Activated CD4-positive, alpha-beta T cell treated with anti-CD3 and anti-CD28 coated beads for 4 hours (primary cell): ENCODE measurements at places on chromosomes 12 and 14.

DNA sequence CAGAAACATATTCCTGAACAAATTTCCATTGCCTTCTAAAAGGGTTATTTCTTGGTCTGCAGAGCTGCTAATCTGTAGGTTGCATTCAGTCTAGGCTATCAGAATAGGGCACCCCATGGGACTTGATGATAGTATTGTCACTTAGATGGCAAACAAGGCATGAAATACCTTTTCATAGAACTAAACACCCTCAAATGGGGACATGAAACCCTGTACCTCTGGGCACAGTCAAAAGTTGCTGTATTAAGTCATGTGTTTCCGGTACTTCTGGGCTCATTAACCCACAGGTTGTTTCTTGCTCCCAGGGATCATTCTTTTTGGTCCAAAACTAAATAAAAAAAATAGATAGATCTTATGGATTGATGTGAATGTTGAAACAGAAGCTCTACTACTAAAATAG lies 930.4 kb downstream of the NRXN3 start:
- DNase-seq, result no peak

GRCh38 chr12:48954841-48955501 lies 2.3 kb downstream of the ARF3 start:
- DNase-seq, result no peak

- no peak for DNase-seq
These were observed 299.5 kb upstream of the RPL10L start for GRCh38 chr14:46951103-46951502.

DNA sequence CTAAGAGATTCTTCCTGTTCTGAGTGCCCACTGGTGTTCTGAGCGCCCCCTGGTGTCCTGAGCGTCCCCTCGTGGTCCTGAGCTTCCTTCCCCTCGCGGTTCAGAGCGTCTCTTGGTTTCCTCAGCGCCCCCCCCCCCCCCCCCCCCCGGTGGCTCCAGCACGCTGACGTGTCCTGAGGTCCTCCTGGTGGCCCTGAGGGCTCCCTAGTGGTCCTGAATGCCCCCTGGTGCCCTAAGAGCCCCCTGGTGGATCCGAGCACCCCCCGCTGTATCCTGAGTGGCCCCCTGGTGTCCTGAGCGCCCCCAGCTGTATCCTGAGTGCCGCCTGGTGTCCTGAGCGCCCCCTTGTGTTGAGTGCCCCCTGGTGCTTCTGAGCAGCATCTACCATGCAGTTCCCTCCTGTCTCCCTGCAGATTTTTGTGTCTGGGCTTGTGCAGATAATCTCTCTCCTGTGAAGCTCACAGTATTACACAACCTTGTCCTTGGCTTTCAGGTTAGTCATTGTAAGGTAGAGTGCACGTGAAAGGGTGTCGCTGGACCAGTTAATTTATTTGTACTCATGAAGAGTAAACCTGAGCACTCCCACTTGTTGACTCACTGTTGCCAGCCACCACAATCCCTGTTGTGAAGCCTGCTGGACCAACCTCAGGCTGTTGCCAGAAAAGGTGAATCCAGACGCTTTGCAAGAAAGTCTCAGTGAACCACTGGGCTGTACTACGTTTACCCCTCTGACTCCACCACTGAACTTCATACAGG lies 1168.4 kb downstream of the TMEM121 start:
- DNase-seq, result peak; percentile 46

GRCh38 chr12:53267999-53268629 lies at the start of gene ESPL1:
Gene ESPL1 (plus strand): TSS chr12:53268299. CDS start chr12:53268767, 468 bp downstream.
- DNase-seq, result peak; percentile 77

- no peak for DNase-seq
These were observed 301.5 kb downstream of the NELL2 start for GRCh38 chr12:44574586-44574985.

DNA sequence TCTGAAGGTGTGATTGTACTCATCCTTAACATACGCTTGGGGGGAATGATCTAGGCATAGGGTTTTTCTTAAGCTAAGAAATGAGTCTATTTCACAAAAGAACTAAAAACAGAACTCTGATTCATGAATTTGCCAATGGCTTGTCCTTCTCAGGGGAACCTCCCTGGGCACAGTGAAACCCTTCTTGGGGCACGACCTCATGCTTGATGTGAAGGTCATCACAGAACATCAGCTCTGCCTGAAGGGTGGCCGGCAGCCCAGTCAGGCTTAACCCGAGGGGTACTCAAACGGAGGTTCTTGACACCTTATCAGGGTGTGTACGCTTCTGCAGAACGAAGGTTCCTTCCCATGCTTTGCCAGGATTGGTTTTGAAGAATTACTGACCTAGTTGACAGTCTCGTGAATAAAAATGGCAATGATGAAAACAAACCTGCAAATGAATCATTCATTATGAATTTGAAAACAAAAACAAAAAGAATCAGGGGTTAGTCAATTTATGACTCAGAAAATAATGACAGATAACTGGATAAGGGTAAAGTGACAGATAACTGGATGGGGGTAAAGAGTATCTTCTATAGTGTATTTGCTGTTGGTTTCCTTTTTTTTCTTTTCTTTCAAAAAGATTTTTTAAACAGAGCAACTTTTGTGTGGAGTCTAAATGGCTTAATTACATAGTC lies 86.4 kb downstream of the GALNT8 start:
- no peak for DNase-seq

DNA sequence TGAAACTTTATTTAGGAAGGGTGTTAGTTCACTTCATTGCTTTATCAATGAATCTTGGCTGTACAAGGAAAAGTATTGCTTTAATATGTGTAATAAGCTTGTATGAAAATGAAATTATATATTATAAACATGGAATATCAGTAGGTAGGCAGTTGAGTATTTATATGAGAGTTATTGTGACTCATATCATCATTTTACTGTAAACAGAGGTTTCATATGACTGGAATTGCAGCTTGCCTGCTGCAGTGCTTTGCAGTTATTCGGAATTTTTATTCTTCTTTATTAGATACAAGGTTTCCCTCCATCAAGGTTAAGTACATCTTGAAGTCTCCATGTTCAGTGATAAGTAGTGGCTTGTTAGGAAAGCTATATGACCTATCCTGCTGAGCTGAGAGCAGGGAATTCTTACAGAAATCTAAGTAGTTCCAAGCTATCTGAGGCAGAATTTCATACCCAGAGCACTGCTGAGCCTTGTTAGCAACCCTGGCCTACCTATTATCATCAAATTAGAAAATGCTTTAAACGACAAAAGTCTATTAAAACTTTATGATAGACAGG lies 111.2 kb downstream of the MGST1 start:
- DNase-seq, result no peak

GRCh38 chr12:125149160-125150108 lies 84.2 kb downstream of the AACS start:
- DNase-seq, result no peak

DNA sequence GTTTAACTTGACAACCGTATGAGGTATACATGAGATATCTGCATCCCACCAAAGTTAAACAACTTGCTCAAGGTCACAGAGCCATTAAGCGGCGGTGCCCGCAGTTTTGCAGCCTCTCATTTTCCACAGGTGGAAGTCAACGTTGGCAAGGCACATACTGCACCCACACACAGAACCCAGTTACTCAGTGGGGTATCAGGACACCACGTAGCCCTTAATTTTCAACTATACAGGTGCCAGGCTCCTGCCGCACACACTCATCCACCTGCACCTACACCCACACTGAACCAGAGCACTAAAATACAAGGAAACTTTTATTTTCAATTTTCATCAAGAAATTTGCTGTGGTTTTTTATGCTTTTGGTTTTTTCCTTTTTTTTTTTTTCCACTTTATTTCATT lies 1.7 kb upstream of the NOP2 start:
- no peak for DNase-seq

DNA sequence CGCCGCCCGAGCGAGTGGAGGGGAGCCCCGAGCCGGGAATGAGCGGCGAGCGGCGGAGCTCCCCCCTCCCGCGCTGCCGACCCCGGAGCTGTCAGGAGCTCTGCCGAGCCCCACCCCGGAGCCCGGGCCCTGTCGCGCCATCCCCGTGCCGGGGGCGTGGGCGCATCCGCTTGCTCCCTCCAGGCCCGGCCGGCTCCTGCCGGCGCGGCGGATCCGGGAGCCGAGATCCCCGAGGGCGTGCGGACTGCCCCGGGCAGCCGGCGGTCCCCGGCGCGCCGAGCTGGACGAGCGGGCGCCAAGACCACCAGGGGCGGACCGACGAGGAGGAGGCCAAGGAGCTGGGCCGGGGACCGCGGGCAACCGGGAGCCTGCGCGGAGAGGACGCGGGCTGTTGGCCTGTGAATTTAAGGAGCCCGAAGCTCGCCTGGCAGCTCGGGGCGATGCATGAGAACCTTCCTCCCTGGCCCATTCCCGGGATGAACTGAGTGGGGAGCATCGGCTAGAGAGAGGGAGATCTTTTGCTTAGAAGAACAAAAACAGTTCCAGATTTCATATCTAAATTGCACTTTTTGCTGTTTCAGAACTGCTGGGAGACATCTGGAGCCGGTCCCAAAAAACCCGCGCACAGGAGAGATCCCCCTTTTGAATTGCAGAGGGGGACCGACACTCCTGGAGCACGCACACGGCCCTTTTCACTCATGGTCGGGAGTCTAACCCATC lies 2.0 kb downstream of the PTHLH start:
- DNase-seq, result no peak

DNA sequence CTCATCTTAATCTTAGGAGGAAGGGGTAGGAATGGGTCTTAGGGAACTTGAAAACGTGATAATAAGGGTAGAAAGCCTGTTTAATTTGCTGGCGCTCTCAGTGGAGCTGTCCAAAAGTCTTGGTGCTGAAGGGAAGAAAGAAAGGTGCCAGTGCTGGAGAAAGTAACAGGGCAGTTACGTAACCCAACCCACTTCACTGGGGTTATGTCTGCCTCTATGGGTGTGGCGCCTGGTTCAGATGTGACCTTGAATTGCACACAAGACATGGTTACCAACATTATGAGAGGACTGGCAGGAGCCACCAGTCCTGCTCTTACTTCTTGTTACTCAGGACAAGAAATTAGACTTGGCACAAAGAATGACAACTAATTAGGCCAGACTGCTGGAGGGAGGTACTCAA lies 18.6 kb upstream of the GPATCH2L start:
- no peak for DNase-seq

DNA sequence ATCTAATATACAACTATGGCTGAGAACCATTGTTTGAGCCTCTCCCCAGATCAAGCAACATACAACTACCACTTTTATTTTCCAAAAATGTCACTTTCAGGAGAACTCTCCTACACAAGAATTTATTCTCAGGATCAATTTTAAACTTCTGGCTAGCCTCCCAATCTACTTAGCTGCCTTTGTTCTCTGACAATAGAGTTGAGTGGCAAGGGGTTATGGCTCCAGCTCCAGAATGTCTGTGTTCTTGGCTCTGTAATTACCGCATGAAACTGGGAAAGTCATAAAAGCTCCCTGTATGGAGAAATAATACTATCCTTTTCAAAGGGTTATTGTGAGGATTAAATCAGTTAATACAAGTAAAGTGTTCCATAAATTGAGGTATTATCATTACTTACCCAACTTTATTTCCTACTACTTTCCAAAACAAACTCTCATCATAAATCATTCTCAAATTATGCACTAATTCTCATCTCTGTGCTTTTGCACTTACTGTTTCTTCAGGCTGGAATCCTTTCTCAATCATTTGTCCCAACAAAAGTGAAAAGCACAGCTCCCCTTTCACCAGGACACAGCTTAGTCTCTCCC lies 121.9 kb downstream of the GARIN6 start:
- no peak for DNase-seq

- no peak for DNase-seq
These were observed 354.5 kb downstream of the NUAK1 start for GRCh38 chr12:105783983-105784947.

DNA sequence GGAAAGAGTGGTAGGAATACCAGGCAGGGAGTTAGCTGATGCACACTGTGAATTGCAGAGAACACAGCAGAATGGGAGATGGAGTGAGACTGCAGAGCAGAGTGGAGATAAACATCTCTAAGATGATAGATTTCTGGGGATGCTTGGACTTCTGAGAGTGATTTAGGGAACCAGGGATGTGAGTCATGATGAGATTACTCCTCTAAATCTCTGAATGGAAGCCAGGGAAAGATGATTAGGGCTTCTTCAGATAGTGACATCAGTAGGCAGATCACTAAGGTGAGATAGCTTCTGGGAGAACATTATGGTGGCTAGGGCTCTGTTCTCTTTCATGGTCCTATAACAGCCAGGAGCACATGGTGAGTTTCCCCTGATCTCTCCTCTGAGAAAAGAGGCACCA lies 501.5 kb upstream of the USP15 start:
- no peak for DNase-seq

DNA sequence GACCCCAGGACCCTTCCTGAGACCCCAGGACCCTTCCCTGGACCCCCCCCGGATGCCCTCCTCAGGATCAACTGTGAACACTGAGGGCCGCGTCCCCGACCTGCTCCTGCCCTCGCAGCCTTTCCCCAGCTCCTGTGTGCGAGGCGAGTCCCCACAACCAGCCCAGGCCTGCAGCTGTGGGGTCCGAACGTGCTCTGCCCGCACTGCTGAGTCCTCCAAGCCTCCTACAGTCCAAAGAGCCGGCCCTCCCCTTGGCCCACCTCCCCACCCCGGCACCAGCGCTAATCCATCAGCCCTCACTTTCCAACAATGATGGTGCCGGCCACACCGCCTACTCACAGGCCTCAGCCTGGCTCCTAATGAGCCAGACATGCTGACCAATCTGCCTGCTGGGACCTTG lies 26.2 kb upstream of the ANKLE2 start:
- DNase-seq, result no peak

DNA sequence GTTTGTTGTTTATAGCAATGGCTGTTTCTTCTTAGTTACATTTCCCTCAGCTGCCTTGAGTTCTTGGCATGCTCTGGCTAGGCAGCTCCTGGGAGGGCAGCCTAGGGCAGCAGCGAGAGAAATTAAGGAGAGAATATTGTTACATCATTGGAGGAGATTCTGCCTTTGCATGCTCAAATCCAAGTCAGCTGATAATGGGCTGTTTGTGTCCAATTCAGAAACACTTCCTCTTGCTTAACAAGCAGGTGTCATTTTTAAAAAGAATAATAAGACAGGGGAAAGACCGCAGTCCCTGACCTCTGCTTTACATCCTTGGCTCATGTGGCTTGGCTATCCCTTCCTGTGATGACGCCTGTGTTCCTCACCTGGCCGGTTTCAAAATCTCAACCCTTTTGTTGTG lies 76.9 kb downstream of the ESR2 start:
- DNase-seq, result no peak

- no peak for DNase-seq
These were observed 322.5 kb downstream of the SYT1 start for GRCh38 chr12:79187032-79187431.

GRCh38 chr12:94172973-94173372 lies 24.6 kb downstream of the PLXNC1 start:
- no peak for DNase-seq
